T-helper 17 cell (primary cell): ENCODE measurements at places on chromosomes 7 and 10. TPM values are rescaled to one million over a fixed set of nuclear protein-coding genes. Genes with fewer than 3 reads are reported as not detected.

- DNase-seq = no peak
Measured at GRCh38 chr10:23968301-23968700, 240.6 kb upstream of the KIAA1217 start.

- DNase-seq = no peak
Measured at GRCh38 chr7:152931633-152932032, 172.1 kb downstream of the ACTR3B start.

DNA sequence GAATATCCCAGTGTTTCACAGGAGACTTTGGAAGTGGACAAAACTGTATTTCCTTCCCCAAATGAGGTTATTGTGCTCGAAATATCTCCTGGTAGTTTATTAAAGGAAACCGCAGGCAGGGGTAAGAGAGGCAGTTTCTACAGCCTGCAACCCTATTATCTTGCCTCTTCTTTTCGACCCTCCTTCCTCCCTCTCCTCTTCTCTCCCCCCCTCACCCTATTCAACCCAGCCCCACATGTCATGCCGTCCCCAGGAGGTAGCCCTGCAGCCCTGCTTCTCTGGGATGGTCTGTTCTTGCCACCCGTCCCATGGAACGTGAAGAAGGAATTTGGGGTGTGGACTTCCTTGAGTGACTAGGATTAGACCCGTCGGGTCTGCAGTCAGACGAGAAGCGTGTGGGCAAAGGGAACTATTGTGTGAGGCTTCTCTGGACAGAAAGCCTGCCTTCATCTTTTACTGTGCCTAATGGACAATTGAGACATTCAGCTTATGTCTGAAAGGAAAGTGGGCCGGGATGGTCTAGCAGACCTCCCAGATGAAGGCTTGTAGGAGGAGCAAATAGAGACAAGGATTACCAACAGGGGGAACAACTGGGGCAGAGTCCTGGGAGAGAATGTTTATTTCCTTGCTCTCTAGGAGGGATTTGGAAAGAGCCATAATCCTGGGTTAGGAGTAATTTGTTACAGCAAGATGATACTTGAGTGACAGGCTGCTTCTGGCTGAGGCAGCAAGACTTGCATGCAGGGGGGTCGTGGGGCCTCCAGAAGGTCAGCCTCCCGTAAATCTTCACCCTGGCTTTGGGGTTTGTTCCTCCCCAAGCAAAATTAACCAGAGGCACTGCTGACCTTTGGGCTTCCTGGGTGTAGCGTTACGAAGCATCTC, 77.8 kb downstream of the TCF7L2 start:
- DNase-seq = no peak

DNA sequence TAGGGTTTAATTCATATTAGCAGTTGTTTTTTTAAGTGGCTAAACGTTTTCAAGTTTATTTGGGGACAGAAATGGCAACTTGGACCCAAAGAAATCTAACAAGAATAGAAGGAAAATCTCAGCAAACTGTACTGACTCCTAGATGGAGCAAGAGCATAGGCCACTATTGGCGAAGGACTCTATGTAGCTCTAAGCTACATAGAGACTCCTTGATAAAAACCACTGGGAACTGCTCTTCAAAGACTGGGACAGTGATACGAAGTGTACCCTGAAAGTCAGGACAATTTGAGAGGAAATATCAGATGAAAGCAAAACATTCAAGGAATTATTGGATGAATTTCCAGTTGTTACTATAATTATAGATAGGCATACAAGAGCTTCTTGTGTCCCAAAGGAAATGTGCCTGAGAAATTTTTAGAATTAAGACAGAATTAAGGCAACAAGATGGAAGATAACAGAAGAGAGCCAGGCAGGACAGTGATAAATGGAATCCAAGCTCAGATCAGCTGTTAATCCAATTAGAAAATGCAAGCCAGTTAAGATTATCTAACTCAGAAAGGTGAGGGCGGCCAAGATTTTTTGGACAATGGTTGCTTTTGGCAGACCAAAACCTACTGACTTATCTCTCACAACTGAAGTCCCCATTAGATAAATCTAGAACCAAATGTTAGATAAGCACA, 103.7 kb upstream of the IFRD1 start:
- no peak for DNase-seq

Gene VWC2
- total RNA-seq = not detected

GRCh38 chr7:107993891-107994291, 9.1 kb downstream of the LAMB1 start:
- DNase-seq = no peak

DNA sequence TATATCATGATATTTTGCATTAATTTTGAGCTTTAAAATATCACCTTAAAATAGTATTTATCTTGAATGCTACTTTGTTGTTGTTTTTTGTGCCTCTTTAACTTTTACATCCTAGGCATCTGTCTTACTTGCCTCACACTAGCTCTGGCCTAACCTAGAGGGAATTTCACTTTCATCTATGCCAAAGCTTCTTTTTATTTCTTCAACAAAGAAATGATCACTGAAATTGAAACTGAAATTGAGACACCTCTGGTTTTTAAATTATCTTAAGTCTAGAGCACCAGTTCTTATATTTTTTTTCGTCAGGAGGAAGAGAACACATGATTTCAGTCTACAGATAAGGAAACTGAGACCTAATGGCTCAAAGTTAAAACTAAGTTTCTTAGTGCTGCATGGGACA, 3.5 kb upstream of the SCIN start:
- no peak for DNase-seq

DNA sequence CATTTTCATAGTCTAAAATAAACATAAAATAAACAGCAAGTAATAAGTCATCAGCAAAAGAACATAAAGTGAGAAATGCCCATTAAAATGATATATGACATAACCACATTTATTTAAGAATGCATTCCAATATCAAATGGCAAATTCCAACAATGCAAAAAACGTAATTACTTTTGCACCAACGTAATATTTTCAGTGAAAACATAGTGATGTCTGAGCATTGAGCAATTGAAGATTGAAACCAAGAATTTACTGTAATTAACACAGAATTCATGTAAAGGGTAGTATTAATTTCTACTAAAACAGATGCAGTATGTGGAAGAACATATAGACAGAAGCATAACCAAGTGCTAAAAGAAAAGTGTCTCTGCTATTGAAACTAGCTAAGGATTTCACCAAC, 123.0 kb upstream of the TNS3 start:
- no peak for DNase-seq

DNA sequence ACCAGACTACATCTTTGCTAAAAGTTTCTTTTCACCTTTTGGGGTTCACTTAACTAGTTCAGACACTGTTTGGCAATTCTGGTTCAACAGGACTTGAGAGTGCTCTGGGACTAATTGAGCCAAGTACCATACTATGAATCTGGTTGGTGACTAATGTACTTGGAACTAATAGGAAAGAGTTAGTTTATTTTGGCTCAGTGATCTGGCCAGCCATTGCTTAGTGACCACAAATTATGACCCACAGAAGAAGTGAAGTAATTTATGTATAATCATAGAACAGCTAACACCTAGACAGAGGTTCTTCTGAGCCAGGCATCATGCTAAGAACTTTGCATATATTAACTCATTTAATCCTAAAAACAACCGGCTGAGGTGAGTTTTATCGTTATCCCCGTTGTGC, 126.5 kb upstream of the JCAD start:
- DNase-seq = no peak
